ENCODE measurements at places on chromosomes 7 and 10. TPM values are rescaled to one million over a fixed set of nuclear protein-coding genes. Genes with fewer than 3 reads are reported as not detected.

The TFR2 gene
- 0.48 TPM for polyA plus RNA-seq

The PRPS1L1 gene
- not detected for polyA plus RNA-seq

The PRSS1 gene
- 17.3 TPM for polyA plus RNA-seq

The GRM3 gene
- 0.03 TPM for polyA plus RNA-seq

The TET1 gene
- polyA plus RNA-seq, result 0.21 TPM
